ENCODE measurements at places on chromosomes 5 and 9.

GRCh38 chr9:20507431-20507830, 114.9 kb downstream of the MLLT3 start:
- no peak for DNase-seq

DNA sequence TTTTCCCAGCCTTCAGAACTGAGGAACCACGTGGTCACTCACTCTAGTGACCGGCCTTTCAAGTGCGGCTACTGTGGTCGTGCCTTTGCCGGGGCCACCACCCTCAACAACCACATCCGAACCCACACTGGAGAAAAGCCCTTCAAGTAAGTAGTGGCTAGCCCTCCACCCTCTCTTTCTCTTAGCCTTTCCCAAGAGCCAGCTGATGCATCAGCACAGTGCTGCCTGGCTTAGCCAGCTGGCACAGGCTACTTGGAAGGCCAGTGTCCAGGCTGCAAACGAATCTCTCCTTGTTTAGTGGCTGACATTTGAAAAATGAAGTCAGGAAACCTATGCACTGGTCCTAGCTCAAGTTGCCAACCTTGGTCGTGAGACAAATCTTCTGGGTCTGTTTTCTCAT, 91.1 kb downstream of the PRDM6 start:
- DNase-seq: no peak

DNA sequence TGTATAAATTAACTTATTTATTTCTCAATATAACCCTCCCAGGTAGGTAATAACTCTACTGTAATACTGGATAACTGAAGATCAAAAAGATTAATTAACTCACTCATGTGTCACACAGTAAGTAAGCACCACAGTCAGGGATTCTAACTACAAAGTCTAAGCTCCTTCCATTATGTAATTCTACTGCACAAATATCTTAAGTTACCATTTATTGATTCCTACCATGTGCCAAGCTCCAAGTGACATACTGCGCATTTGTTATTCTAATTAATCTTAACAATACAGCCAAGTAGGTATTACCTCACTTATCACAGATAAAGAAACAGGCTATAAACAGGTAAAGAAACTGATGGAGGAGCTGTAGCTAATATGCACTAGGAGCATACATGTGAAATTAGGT, 58.3 kb downstream of the RANBP6 start:
- no peak for DNase-seq

- no peak for DNase-seq
Observed at GRCh38 chr5:15377573-15378340, 122.2 kb upstream of the FBXL7 start.

DNA sequence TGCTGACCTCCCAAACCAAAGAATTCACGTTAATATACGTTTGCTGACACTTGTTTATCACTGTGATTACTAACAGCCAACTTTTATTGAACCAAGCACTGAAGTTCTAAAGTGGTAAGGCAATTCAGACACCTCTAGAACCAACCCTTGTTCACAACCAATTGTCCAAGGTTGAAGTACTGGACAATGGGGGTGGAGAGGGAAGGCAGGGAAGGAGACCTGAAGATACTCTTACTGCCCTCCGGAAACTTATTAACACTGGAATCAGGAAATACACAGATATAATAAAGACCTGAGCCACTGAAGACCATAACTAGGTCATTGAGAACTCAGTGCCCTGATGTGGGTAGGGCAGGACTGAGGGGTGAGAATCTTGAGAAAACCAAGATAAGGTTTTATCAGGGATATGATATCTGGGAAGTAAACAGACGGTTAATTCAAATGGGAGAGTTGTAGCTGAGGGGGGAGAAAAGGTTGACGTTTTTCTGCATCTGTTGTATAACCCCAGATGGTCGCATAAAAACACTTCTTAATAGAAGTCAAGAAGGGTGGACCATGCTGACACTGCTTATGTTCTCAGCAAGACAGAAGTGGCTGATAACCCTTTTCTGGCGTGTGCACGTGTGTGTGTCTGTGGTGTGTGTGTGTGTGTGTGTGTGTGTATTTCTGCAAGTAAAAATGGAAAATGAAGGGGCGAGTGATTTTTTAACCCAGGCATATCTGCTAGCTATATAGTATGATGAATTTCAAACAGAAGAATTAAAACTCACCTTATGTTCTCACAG, 125.9 kb downstream of the LHFPL2 start:
- DNase-seq: no peak

DNA sequence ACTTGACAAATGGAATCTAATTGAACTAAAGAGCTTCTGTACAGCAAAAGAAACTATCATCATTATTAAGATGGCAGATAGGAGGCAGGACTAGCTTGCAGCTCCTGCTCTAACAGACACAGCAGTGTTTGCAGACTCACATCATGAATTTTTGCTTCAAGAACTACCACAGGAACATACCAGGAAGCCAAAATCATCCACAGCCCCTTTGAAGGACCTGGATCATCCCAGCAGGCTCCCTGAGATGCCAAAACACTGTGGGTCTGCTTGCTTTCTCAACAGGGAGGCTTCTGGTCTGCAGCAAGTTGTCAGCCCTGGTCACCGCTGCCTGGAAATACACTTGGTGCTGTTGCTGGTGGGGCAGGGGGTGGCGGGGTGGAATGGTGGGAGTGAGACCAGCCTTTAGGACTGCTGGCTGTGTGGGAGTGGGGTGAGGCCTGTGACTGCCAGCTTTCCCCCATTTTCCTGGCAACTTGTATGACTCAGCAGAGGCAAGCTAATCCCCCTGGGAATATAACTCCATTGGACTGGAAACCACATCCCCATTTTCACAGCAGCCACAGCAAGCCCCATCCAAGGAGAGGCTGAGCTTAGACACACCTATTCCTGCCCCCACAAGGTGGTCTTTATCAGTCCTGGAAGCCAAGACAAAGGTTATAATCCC, 533.8 kb upstream of the CYLC2 start:
- DNase-seq: no peak

DNA sequence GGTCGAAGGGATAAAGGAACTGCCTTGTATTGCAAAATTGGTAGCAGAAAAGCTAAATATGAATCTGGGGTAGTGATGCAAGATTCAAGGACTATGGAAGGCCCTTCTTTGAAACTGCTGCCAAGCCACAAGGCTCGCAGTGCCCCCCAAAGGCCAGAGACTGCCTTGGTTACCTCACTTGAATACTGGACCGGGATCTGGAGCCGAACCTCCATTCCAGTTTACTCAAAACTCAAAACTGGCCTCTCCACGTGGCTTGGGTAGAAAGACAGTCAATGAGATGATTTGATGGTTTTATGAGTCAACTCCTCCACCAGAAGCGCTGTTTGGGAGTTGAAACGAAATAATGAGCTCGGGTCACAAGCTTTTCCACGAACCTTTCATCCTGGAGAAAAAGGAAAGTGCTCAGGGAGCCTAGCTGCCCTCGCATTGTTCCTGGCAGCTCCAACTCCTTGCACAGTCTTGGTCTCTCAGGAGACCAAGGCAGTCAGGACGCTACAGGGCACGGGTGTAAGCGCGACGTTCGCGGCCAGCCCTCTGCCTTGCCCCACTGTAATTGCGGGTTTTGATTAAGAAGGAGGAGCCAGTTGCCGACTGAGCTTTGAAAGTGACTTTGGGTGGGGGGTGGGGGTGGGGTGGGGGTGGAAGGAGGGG, 2.8 kb downstream of the ST8SIA4 start:
- DNase-seq: no peak

GRCh38 chr9:96080364-96080763, 204.9 kb downstream of the ERCC6L2 start:
- no peak for DNase-seq

DNA sequence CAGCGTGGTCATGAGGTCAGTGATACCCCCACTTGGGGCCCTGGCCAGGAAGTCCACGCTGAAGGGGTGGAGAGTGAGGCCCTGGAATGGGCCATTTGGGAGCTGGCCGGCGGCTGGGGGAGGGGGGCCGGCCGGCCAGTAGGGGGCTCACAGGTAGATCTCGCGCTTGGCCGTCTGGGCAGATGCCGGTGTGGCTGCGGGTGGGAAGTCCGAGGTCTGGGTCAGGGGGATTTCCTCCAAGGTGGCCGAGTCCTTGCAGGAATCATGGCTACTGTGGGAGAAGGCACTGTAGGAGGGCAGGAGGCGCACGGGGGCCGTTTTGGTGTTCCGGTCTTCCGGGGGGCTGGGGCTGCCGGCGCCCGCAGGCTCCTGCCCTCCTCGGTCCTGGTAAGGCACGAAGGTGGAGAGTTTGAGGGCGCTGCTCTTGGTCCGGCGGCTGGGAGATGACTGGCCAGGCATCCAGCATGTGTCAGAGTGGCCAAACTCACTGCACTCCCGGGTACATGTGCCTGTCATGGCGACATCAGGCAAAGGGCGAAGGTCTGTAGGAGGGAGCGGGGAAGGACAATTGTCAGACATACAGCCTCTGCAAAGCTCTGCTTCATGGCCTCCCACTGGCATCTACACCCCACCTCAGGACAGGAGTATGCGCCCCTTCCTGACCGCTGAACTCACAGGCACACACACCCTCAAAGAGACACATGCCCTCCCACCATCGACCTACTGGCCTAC, 24.1 kb downstream of the PCDH1 start:
- DNase-seq: no peak

GRCh38 chr9:77851882-77852595, 179.6 kb downstream of the GNAQ start:
- no peak for DNase-seq

GRCh38 chr5:25579111-25579510, 934.3 kb upstream of the CDH10 start:
- DNase-seq: no peak

DNA sequence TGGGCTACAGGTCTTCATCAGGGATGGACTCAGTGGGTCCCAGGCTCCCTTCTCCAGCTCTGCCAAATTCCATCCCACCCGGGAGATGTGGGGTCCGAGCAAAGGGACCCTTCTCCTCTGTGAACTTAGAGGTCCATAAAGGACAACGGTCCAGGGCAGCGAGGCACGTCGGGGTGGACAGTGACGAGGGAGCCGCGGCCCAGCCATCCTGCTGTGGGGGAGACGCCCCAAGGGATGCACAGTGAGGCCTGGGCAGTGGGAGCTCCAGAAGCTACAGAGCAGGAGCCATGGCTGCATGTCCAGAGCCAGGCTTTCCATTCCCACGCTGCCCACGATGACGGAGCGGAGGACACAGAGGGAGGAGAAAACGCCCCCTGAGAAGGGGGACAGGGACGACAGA, 107.5 kb upstream of the PPP1R26 start:
- DNase-seq: no peak

GRCh38 chr9:96299823-96300222, 2.2 kb downstream of the HSD17B3 start:
- DNase-seq: no peak

GRCh38 chr9:7976167-7976755, 176.7 kb upstream of the DMAC1 start:
- peak; percentile 5 for DNase-seq

DNA sequence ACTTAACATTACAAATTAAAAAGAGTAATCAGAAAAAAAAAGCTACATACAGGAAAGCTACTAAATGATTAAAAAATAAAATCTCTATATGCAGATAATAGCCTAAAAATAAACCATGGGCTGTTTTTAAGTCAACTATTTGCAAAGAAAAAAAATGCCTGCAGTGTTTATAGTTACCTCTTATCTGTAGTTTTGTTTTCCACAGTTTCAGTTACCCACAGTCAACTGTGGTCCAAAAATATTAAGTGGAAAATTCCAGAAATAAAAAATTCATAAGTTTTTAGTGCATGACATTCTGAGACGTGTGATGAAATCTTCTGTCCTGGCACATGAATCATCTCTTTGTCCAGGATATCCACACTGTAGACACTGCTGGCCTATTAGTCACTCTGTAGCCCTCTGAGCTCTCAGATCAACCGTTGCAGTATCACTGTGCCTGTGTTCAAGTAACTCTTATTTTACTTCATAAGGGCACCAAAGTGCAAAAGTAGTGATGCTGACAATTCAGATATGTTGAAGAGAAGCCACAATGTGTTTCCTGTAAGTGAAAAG, 59.2 kb downstream of the PRELID2 start:
- DNase-seq: no peak

- no peak for DNase-seq
Observed at GRCh38 chr9:106758911-106759310, 104.1 kb upstream of the ZNF462 start.

DNA sequence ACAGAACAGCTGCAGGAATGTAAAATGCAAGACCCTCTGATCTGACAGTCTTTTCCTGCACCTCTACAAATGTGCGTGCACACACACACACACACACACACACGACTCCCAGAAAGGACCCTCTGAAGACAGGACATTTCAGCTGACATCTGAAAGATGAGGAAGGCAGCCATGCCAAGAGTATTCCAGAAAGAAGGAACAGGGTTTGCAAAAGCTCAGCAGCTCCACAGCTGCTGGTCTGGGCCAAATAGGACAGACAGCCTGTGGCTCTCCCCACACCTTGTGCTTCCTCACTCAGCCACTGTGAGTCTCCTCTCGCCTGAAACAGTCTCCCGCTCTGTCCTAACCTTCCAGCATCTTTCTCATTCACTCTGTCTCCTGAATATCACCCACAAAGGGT, 189.0 kb downstream of the PALM2AKAP2 start:
- no peak for DNase-seq

DNA sequence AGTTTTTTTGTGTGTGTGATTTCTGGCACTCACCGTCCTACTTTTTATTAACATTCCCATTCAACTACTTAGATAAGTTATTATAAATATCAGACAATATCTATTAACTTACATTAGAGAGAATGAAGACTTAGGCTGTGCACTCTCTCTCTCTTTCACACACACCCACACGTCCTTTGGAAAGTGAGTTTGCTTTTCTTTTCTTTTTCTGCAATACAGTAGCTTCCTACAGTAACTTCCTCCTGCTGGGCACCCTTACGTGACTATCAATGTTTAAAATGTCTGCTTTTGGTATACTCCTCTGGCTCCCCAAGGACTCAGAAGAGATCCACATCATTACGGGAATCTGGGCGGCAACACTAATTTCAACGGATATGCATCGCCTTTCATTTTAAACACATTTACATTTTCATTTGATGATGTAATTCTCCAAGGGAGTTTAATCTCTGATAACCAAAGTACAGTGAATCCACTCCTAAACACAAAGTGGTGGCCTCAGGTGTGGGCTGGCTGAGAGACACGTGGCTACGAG, 179.5 kb downstream of the MAPKAP1 start:
- no peak for DNase-seq

DNA sequence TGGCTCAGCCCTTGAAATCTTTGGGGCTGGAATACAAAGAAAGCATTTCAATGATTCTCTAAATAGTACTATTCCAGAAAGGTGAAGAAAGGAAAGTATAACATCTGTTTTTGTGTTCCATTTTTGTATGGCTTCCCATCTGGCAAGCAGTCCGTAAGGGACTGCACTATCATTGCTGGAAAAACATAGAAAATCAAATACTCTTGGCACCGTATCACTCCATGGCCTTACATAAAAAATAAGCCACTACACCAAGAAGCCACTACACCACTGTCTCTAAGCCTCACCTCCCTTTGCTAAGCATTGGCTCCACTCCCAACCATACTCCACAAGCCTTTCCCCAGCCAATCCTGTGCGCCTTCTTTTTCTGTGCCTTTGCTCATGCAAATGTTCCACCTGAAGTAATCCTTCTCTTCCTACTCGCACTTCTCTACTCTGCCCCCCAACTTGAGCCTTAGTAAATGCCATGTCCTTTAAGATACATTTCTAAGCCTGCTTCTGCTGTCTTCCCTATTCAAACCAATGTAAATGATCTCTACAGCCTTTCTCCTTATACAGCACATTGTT, 454.6 kb upstream of the TUSC1 start:
- no peak for DNase-seq

Data from activated CD8-positive, alpha-beta memory T cell treated with anti-CD3 and anti-CD28 coated beads for 1 hour (primary cell).